ENCODE measurements at places on chromosomes 5 and 9.

GRCh38 chr5:167653645-167654106 is 637.8 kb upstream of the WWC1 start:
- DNase-seq: peak; percentile 56

DNA sequence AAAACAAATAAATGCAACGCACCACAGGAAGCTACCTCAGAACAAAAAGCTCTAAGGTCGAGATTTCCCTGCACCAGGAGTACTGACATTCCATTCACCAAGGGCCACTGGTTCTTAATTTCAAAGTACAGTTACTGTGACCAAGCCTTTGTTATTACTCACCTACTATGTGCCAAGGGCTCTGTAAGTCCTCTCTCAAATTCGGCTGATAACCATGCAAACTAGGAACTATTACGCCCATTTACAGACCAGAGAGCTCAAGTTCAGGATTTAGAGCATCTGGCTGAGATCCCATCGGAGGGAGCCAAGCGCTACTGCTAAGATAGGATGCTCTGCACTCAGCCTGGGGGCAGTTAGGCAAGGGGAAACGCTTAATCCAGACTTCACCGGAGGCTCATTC is 5.6 kb downstream of the MYO10 start:
- DNase-seq: peak; percentile 57

- no peak for DNase-seq
These were observed 357.2 kb downstream of the ZSWIM6 start for GRCh38 chr5:61689153-61689846.

DNA sequence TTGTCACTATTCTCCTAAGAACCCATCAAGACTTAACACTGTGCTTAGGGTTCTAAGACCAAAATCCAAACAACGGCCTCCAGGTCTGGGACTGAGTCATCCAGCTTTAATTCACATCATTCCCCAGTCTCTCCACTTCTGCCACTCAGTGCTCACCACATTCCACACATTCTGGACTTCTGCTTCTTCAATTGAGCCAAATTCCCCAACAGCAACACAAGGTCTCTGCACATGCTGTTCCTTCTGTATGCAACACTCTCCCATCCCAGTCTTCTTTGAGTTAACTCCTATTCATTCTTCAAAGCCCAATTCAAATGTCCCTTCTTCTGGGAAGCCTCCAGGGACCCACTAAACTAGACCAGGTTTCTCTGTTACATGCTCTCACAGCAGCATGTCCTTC is 97.8 kb downstream of the GPR21 start:
- peak; percentile 87 for DNase-seq

- DNase-seq: no peak
These were observed 3.2 kb downstream of the ZNF618 start for GRCh38 chr9:113879318-113879717.

GRCh38 chr9:76453785-76454184 is 5.2 kb upstream of the GCNT1 start:
- DNase-seq: peak; percentile 91

DNA sequence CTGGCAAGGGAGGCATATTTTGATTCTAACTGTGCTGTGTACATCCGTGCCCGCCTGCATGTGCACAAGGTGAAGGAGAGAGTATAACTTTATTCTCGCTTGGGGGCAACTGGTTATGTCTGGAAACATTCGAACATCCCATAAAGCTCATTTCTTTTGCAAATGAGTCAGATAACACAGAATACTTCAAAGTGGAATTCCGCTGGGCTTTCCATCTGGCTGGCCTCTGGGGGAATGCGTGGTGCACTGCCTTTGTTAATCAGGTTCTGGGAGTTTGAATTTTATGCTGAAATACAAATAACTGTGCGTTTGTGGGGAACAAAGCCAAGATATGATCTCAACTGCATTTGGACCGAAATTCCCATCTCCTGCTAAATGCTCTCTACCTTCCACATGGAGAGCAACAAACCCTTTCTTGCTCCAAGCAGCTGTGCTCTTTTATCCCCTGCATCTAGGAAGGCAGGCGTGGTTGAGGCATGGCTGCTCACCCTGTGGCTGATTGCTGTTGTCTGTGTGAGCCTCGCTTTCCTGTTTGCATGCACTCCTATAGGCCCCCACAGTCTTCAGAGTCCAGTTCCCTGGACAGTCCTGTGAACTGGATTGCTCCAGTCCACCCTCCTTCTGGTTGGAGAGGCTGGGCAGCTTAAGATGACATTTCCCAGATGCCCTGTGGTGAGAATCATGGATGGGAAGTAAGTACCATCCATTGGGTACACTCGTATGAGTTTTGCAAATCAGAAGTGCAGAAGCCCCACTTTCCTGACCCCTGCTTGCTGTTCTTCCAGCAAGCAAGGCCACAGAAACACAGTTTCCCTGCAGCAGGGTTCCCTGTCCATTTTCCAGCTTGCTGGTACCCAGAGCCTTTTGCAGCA is 82.9 kb upstream of the ALDH1B1 start:
- peak; percentile 13 for DNase-seq

DNA sequence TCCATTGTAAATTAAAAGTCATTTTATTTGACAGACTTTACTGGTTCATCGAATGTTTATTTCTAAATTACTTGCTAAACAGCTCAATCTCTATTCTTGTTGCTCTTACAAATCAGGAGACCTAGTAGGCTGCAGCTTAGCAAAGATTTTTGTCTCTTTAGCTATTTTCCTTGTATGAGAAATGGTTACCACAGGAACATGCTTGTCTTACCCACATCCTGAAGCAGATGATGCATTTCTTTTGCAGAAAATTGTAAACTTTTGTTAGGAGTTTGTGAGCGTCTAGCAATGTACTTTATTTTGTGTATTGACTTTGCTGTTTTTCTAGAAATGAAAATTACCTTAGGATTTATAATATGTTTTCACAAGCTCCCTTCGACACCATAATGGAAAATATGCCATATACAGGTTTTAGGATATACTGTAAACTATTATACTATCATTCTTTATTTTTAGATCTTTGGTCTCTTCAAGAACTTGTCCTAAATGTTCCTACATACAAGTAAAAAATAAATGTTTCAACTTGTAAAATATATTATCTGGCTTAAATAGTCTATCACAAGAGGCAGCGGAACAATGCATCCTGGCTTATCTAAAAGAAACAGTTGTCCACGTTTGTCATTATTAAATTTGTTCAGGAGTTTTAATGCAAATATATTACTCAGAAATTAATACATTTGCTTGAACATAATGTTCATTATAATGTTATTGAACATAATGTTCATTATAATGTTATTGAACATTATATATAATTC is 54.1 kb downstream of the SPEF2 start:
- no peak for DNase-seq

- DNase-seq: no peak
These were observed 84.5 kb downstream of the TEX10 start for GRCh38 chr9:100268271-100268670.

- no peak for DNase-seq
These were observed 440.4 kb downstream of the DMRT2 start for GRCh38 chr9:1490341-1491232.

- peak; percentile 92 for DNase-seq
These were observed 66.9 kb downstream of the CTSL start for GRCh38 chr9:87792831-87793288.

DNA sequence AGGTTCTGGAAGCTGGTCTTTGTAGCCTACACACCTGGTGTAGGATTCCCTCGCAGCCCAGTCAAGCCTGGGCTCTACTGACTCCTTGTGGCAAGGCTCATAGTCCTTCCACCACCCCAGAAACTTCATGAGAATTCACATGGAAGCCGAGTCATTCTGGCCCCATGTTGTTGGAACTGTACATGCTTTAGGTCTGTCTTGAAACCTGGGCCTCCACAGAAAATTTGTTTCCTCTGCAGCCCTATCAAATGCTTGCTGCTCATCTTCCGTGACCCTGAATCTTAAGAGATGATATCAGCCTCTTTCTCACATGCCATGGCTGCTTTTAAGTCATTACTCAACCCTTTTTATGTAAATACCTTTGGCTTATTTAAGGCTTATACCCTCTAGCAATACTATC is 113.4 kb upstream of the GRHPR start:
- DNase-seq: peak; percentile 56

GRCh38 chr9:35940458-35941407 is 17.2 kb downstream of the OR2S2 start:
- no peak for DNase-seq

- DNase-seq: no peak
These were observed 24.0 kb upstream of the WHRN start for GRCh38 chr9:114529285-114529684.

DNA sequence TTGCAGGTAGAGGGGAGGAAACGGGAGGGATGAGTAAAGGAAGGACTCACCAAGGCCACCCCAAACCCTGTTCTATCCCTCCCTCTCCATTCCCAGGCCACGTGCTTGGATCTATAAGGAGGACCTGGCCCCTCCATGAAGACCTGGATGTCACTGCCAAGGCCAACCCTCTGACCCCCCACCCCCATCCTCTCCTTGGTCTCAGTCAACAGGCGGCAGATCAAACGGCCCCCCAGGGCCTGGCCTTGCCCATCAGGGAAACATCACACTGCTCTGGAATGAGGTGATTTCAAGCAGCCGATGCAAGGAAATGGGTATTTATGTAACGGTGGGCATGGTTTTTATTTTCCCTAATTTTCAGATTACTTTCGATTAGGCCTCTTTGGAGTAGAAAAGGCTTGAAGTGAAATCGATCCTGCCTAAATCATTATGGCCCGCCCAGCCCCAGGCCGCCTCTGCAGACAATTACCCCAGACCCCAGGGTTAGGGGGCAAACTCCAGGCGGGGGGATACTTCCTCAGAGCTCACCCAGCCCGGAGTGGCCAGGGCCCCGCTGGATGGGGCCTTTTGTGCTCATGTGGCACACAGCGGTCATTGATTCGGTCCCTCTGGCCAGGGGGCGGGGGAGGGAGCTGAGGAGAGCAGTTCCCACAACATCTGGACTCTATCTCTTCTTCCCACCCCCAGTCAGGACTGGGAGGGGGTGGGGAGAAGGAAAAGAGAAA is 125.3 kb downstream of the PHF2 start:
- DNase-seq: no peak

DNA sequence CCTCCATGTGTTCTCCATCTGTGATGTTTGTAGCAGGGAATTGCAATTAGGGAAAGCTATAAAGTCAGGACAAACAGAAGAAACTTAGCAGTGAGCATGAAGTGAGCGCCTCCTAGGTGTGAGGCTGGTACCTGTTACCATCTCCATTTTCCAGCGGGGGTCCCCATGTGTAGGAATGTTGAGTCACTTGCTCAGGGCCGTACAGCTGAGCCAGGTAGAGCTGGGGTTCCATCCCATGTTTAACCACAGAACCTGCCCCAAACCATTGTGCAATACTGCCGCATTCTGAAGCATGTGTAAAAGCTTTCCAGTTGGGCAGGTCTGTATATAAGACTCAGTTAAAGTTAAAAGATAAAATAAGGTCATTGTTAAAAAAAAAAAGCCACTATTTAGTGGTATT is 62.7 kb downstream of the NDFIP1 start:
- no peak for DNase-seq

DNA sequence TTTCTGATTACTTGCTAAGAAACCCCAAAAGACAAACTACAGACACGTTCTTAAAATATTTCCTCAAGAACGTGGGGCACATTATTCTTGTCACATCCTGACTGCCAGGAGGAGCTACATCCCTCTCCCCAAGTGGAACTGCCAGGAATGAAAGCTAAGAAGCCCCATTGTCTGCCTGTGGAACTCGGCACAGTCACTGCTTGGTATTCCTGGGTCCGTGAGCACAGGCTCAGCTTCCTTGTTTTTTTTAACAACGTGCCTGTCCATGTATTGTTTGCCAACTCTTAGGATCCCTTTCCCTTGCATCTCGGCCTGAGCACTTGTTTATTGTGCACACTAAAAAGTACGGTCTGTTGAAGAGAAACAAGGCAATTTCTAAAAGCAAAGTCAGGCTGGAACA is 47.0 kb upstream of the SELENOP start:
- no peak for DNase-seq

DNA sequence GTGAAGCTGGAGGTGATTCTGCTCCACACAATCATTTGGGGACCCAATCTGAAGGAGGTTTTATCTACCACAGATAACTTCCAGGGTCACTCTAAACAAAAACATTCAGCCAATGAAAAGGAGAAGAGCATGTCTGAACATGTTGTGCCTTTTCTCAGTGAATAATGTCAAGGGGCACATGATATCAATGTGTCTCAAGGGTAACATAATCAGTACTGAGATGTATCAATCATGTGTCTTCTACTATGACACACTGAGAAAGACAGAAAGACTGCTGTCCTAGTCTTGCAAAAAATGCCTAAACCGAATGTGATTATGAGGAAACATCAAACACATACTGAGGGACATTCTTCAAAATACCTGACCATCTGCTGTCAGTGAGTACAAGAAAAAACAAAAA is 25.4 kb upstream of the RASA1 start:
- DNase-seq: no peak

- no peak for DNase-seq
These were observed 110.2 kb downstream of the FBXL7 start for GRCh38 chr5:15610216-15610615.

DNA sequence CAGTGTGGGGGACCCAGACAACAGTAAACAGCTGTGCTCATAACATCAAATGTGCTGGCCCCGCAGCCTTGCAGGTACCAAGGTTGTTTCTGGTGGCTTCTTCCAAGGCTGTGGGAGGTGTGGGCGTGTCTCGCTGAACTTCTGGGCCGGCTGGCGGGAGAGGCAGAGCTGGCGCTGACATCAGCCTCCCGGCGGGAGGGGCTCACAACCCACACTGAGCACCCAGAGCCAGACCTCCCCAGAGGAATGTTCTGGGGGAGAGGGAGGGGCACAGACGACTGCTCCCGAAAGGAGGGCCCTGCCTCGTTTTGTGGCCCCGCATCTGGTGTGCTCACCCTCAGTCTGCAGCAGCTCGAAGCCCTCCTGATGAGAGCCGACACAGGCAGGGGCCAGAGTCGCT is 6.9 kb upstream of the SLC12A7 start:
- DNase-seq: no peak

DNA sequence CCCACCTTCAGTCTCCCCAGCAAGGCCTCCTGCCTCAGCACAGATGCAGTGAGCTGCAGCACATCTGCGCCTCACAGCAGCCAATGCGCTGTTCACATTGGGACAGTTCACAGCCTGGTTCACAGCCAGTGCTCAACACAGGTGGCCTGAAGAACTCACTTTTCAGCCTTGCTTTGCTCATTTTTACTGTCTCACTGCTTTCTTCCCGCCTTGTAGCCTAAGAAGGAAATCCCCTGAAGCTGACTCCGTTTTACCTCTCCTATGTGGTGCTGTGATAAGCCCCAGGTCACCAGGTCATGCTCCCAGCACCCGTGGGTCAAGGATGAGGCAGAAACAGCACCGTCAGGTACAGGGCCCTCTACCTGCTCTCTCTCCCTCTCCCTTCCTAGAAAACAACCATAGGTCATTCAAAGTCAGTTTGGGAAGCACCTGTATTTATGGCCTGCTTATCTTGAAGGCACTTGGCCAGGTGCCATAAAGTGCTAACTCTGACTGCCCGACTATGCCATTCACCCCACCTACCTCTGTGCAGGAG is 1.1 kb downstream of the GCNT4 start:
- no peak for DNase-seq

- DNase-seq: no peak
These were observed 2.5 kb upstream of the GM2A start for GRCh38 chr5:151250346-151251000.

- DNase-seq: no peak
These were observed 20.1 kb upstream of the FAT2 start for GRCh38 chr5:151611127-151611775.

GRCh38 chr5:173493846-173494245 is 122.6 kb downstream of the BOD1 start:
- DNase-seq: no peak

- no peak for DNase-seq
These were observed 166 bp downstream of the SEPTIN8 start for GRCh38 chr5:132776938-132777208.
